ENCODE measurements at places on chromosomes 1 and 21.

DNA sequence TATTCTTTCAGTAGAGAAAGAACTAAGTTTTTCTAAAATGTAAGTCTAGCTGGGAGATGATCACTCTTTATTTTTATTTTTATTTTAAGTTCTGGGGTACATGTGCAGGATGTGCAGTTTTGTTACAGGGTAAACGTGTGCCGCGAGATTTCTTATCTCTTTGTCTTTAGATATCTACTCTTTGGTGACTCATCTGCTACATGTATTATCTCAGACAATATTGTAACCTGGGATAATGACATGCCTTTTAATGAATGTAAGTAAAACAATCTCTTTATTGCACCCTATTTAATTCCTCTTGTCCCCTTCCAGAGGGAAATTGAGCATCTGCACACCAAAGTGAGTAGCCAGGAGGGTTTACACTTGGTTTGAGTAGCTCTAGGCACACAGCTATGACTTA, 9.4 kb downstream of the CR2 start:
- DNase-seq = no peak

GRCh38 chr1:112699425-112700144, 7.3 kb downstream of the RHOC start:
- DNase-seq = no peak

- no peak for DNase-seq
These were observed 105.5 kb downstream of the HIVEP3 start for GRCh38 chr1:41813226-41813625.

DNA sequence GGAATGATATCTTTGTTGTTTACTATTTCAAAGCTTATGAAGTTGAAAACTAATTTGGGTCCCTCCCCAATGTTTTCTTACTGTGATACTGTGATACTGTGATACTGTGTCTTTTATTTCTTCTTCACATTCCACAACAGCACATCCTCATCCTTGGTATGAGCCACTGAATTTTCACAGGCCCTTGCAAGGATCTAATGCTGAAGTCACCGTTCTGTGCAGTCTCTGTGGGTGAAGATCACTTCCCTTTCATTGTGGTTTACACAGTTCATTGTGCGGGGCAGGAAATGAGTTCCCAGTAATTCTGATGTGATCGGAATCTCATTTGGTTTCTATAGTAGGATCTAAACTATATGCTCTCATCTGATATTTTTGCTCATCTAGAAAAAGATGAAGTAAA, 32.1 kb upstream of the PAXBP1 start:
- DNase-seq = no peak

DNA sequence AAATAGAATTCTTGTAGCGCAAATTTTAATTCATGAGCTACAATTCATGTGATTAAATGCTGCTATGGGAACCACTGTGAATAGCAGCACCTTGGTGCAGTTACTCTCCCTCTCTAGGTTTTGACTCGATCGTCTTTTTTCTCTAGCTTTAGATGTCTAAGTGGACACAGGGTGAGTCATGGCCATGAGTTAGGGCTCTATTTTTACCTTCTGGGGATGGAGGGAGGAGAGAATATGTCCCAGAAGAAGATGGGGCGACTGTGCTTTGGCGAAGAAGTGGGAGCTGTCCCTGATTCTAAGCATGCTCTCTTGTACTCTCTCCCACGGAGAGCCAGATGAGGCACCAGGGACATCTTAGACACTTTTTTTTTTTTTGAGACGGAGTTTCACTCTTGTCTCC, 1.6 kb upstream of the OR2B11 start:
- DNase-seq = no peak

GRCh38 chr1:105072446-105072845, 1322.7 kb downstream of the AMY1C start:
- DNase-seq = no peak

- DNase-seq = no peak
These were observed 68.6 kb downstream of the SYDE2 start for GRCh38 chr1:85132078-85132720.

- DNase-seq = no peak
These were observed 37.9 kb downstream of the ETNK2 start for GRCh38 chr1:204113896-204114295.

DNA sequence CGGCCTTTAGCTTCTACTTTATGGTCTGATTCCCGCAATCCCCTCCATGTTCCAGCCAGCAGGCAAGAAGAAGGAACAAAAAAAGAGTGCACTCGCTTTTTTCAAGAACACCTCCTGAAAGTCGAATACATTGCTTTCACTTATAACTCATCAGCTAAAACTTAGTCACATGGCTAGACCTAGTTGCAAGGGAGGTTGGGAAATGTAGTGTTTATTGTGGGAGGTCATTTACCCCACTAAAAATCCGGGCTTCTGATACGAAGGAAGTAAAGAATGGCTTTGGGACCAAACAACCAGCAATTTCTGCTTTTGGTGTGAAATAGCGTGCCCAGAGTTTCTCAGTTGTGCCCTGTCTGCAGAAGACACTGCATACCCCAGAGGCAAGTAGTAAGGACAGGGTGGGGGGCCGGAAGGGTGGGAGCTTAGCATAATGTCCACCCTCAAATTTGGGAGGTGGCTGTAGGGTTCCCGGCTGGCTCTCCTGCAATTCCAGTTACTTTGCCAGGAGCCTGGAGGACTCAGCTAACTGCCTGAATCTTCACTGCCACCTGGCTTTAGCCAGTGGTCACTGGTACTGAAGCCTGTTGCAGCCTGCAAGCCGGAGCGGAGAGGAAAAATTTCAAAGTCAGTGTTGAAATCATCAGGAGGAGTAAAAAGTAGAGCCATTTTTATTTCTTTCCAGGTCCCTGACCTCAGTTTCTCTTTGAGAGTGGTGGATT, 57.7 kb upstream of the F3 start:
- no peak for DNase-seq

DNA sequence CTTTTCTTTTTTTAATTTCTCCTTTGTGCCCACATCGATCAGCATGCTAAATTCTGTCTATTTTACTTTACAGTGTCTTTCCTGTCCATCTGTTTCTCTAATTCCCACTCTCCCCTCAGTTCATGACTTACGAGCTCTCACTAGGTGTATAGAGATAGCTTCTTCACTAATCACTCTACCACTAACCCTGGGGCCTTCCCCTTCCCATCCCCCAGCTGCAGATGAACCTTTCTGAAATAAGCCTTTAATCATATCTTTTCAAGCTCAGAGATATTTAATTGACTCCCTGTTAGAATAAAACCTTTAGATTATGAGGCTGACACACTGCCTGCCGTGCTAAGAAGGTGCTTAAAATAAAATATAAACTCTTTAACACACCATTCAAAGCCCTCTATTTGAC, 66.3 kb upstream of the BMP8A start:
- no peak for DNase-seq

- no peak for DNase-seq
These were observed 117.1 kb upstream of the IFFO2 start for GRCh38 chr1:19073311-19074186.

GRCh38 chr1:55474168-55474786, 259.1 kb upstream of the USP24 start:
- DNase-seq = no peak

DNA sequence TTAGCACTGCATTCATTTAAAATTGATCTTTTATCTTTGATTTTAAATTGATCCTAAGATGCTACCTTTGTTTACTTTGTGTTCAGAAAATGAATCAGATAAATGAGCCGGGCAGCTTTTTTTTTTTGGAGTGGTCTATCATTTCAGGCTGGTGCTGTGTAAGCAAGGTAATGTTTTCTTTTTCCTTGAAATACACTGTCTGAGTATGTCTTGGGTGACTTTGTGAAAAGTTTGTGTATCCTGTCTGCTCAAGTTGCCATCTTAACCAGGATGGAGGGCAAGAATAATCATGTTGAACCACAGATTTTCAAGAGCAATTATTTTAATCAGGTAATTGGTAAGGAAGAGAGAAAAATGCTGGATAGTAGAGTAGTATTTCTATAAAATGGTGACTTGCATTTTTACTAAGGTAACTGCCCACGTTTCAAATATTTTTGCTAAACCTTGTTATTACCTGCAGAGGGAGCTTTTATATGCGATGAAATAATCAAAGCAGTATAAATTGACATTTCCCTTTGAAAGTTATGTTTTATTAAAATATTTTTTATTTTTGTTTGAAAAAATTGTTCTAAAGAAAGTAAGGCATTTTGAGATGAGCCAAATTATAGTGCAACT, 11.1 kb downstream of the ADGRL2 start:
- no peak for DNase-seq

DNA sequence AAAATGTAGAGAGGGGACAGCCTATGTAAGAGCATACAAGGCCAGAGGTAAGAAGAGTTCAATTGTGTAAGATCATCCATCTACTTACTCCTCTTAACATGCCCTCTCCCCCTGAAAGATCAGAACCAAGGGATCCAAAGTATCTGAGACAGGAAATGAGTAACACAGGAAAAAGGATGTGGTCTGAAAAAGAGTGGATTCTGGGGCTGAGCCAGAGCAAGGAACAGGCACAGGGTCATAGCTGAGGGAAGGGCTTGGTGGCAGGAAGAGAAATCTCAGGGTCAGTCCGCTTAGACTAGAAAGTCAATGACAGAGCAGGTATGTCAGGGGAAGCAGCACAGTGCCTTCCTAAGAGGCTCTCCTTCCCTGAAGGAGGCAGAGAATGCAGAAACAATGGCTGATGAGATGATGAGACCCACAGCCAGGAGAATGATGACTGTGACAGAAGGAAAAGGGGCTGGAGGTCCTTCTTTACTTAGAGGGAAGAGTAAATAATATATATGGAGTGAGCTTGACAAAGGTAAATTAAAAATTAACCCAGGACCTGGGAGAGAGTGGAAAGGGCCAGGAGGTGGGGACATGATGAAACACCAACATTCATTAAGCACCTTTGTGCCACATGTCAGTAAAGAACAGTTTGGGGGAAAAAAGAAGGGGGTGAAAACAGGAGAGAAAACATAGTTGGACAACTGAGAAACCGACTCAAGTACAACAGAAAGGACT, 26.2 kb upstream of the A3GALT2 start:
- no peak for DNase-seq

DNA sequence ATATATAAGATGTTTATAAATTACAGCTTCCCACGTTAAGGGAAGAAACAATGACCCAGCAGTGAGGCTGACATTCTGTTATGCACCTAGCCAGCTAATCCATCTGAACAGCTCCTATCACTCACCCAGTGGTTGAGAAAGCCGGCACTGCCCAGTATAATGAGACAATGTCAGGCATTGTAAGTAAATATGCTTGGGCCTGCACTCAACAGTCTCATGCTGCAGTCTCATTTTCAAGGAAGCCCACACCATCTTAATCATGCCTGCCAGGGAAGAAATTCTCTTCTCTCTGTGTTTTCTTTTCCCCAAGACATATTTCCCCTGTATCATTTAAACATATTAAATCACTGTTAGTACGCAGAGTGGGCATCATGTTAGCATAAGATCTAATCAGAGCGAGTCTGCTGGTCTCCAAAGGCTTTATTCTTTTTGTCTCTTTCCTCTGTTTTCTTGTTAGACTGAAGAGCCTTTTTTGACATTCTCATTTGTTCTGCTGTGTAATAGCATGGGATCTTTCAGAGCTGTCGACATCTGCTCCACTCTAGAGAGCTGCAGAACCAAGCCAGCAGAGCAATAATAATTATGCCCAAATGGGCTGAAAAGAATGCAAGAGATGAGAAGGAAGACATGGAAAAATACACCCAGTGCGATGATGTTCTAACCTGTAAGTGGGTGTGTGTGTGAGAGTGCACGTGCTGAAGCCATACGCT, 67.6 kb upstream of the SLC22A15 start:
- no peak for DNase-seq

DNA sequence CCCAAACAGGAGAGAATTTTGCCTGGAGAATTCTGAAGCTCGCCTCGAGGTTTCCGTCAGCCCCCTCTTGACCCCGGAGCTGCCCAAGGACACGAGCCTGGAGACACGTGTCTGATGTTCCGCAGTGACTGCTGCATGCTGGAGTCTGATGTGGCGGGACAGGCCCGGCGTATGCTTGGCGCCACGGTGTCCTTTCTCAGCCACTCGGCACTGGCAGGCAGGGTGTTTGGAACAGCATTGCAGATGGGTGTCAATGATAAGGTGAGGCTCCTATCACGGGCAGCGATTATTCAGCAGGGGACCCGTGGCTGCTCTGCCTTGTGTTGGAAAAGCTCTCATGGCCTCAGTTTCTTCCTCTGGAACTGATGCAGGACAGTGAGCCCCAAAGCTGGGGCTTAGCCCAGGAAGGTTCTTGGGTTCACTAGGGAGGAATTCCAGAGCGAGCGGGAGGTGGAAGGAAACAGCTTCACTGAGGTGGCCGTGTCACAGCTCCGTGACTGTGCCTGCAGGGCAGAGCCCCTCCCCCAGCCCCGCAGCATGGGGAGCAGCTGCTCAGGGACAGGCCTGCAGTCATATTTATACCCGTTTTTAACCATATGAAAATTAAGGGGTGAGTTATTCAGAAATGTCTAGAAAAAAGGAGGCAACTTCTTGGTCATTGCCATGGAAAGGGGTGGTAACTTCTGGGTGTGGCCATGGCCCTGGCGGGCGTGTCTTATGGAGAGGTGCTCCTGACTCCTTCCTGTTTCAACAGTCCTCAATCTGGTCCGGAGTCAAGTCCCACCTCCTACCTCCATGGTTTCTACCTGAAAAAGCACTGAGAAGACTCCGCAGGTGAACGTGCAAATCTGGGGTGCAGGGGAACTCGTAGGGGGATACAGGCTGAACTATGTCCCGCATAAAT, 123.4 kb downstream of the SIK1 start:
- DNase-seq = no peak

GRCh38 chr1:111570781-111571181, 48.8 kb upstream of the RAP1A start:
- DNase-seq = no peak

- DNase-seq = no peak
These were observed 648 bp downstream of the ATP5PF start for GRCh38 chr21:25733859-25734653.

GRCh38 chr1:8120693-8121260, 94.7 kb upstream of the ERRFI1 start:
- no peak for DNase-seq

- DNase-seq = no peak
These were observed 72.7 kb upstream of the NBPF4 start for GRCh38 chr1:108316545-108316944.

DNA sequence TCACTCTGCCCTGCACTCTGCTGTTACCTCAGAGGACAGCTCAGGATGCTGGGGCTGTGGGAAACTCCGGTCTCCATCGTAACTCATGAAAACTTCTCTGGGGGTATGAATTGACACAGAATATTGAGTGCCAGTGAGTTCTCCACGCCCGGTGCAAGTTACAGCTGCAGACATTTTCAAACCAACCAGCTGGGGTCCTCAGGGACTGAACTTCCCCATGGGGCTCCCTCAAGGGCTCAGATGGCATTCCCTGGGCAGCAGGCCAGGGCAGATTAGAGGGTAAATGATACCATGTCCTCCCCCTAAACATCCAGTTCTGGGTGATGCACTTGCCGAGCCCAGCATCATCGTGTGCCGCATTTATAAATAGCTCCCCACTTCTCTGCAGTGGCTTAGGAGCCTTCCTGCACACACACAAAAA, 27.8 kb upstream of the CCSAP start:
- DNase-seq = peak; percentile 79
